ENCODE measurements at places on chromosomes 3 and 15.

- no peak for DNase-seq
These were observed 36.5 kb downstream of the HEG1 start for GRCh38 chr3:125019271-125019670.

DNA sequence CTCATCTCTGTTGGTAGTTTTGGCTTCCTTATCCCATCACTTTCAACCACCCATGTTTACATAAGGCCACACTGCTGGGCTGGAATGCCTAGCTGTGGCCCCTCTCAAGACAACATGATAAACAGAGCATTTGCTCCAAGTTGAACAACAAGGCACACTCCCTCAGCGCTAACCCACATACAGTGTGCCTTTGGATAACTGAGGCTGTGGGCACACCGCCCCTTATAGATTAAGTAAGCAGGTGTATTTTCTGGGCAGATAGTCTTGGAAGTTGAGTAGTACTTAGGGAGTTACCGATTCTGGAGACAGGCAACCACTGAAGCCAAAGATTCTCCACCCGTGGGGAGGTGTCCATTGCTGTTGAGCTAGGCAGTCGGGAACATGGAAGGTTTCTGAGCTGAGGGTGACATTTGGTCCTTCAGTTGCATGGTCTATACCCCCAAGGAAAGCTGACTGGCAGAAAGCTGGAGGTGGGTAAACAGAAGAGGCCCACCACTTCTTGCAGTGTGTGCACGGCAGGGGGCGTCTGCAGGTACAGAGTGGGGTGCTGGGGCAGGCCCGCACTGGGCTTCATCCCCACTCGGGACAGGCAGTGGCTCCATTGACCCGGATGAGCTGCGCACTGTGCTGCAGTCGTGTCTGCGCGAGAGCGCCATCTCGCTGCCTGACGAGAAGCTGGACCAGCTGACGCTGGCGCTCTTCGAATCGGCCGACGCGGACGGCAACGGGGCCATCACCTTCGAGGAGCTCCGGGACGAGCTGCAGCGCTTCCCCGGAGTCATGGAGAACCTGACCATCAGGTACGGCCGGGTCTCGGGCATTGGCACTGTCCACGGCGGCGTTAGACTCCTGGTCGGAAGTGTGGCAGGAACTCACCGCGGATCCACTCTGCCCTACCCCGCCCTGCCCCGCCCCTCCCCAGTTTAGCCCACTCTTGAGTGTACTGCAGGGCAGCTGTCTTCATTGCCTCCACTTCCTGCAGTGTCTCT is 16.8 kb downstream of the NOX5 start:
- DNase-seq, result peak; percentile 39

DNA sequence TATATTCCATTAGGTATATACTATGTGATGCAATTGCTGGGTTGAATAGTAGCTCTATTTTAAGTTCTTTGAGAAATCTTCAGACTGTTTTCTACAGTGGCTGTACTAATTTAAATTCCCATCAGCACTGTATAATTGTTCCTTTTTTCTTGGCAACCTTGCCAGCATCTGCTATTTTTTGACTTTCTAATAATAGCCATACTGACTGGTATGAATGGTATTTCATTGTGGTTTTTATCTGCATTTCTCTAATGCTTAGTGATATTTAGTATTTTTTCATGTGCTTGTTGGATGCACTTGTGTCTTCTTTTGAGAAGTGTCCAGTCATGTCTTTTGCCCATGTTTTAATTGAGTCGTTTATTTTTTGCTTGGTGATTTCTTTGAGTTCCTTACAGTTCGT is 145.1 kb upstream of the PLSCR5 start:
- DNase-seq, result no peak

- no peak for DNase-seq
These were observed 14.8 kb upstream of the CX3CR1 start for GRCh38 chr3:39294446-39295183.

DNA sequence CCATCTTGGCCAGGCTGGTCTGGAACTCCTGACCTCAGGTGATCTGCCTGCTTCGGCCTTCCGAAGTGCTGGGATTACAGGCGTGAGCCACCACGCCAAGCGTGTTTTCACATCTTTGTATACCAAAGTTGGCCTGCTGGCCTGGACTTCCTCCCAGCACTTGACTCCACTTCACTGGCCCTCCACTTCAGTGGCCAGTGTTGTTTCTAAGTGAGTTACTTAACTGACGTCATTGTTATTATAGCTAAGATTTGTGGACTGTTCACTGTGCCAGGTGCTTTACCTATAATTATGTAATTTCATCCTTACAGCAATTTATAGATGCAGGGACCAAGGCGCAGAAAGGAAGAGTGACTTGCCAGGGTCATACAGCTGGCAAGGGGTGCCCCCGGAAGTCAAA is 52.0 kb downstream of the HRH1 start:
- no peak for DNase-seq
